ENCODE measurements at places on chromosomes 6 and 20. TPM values are rescaled to one million over a fixed set of nuclear protein-coding genes. Genes with fewer than 3 reads are reported as not detected.

DNA sequence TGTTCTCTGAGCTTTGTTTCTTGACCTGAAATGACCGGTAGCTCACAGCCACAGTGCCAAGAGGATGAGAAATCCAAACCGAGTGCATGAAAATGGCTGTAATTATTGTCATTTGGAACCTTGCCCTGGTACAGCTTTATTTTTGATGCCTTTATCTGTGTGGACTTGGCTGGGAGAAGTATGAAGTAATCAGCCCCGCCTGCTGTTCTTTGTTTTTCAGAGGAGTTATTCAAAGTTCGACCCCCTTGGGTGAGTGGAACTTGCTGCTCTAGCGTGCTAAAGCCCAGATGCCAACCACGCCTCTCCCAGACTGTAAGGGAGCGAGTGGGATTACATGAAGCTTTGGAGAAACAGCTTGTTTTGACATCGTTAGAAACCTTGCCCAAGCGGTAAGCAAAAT is 48.3 kb downstream of the ECT2L start:
- DNase-seq = no peak

DNA sequence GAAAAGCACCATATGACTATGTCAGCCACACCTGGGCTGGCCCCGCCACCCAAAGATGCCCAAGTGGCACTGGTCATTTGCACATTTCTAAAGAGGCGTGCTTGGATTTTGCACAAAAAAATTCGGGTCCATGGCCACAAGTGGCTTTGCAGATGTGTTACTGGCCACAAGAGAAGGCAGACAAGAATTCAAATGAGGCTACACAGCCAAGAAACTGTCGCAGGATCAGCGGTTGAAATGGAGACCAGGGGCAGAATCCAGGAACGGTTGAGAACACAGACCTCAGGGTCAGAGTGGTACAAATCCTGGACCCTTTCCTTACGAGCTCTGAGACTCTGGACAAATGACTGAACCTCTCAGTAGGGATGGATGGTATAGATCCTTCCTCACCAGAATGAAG is 48.6 kb upstream of the SASH1 start:
- DNase-seq = no peak

Gene POU5F1
- total RNA-seq = 1.7 TPM

GRCh38 chr6:87692086-87692485 is 9.9 kb downstream of the AKIRIN2 start:
- no peak for DNase-seq

- no peak for DNase-seq
Measured at GRCh38 chr6:149468179-149468578, 16.6 kb downstream of the ZC3H12D start.

GRCh38 chr6:158849899-158850806 is 31.0 kb upstream of the EZR start:
- DNase-seq = peak; percentile 95

DNA sequence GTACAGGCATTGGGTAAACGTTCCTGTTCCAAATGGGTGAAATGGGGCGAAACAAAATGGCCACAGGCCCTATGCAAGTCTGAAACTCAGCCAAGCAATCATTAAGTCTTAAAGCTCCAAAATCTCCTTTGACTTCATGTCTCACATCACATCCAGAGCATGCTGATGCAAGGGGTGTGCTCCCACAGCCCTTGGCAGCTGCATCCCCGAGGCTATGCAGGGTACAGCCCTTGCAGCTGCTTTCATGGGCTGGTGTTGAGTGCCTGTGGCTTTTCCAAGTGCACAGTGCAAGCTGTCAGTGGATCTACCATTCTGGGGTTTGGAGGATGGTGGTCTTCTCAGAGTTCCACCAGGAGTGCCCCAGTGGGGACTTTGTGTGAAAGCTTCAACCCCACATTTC is 270.0 kb upstream of the CDYL start:
- DNase-seq = no peak

DNA sequence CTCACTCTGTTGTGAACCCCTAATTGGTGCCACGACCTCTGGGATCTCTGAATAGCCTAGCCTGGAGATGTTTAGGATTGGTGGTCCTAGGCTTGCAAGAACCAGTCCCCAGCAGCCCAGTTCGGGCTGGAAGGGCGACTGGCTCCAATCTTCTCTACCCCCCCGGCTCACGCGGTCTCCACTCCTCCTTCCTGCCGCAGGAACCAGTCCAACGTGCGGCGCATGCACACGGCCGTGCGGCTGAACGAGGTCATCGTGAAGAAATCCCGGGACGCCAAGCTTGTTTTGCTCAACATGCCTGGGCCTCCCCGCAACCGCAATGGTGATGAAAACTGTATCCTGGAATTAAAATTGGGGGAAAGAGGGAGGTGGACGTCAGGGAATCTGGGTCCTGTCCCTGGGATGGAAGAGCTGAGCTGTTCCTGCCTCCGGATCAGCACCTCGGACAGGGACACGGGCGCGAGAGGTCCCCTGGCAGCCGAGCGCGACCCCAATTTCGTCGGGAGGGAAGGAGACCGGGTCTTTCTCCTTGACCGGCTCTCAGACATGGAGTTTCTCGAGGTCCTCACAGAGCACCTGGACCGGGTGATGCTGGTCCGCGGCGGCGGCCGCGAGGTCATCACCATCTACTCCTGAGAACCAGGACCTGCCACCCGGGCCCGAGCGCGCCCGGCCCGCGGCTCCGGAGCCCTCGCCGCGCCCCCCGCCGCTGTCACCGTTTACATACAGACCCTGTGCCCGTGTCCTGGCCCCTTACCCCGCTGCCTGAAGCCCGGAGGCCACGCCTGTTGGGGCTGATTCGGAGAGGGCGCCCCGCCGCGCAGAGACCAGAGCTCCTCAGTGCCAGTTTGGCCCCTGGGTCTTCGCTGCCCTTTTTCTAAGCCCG is 28.2 kb downstream of the SLC12A5 start:
- no peak for DNase-seq

DNA sequence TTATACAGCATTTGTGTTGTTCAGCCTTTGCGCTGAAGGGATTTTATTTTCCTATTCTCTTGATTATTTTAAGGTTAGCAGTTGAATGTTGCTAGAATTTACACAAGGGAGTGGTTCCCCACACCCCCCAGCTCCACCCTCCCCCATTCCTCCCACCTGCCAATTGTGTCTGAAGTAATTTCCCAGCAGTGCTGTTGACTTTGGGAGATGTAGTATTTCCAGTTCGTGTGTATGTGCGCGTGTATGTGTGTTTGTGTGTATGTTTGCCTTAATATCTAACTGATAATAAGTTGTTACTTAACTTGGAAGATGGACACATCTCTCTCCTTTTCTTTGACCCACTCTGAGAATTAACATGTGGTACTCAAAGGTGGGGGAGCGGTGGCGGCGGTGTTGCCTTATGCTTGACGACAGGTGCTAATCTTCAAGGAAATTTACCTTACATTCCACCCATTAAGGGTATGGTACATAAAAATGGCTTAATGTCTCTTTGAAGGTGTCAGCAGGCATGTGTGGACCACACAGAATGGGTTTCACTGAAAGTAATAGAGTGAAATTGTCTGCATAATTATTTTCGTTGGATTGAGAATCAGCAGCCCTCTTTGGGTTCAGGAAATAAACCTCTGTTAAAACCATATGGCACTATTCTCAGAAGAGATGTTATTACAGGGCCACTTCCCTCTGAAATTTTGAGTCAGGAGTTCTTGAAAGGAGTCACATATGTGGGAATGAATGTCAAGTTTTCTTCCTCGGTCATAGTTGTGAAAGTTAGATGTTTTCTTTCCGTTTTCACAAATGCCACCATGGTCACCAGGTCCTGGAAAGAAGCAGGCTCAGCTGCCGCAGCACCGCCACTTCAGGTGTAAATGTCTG is 95.6 kb upstream of the SUPT3H start:
- DNase-seq = peak; percentile 54

Gene ATP6V1G2
- not detected for total RNA-seq

Gene FIG4
- total RNA-seq = 6.5 TPM

Gene KIFC1
- total RNA-seq = 67.5 TPM

DNA sequence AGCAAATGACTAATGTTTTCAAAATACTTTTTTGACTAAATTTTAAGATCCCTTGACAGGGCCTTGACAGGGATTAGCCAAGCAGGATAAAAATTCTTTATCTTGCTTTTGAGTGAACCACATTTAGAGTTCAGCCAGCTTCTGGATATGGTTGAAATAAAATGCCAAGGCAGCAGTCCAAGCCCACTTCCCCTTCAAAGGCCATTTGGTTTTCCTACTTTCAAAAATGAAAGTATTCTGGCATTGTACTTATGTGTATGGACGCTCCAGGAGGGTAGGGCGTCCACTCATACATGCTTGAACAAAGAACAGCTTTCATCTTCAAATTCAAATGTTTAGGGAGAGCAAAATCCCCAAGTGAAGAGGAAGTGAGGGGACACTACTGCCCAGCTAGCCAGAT is 82.3 kb upstream of the BCLAF1 start:
- no peak for DNase-seq

DNA sequence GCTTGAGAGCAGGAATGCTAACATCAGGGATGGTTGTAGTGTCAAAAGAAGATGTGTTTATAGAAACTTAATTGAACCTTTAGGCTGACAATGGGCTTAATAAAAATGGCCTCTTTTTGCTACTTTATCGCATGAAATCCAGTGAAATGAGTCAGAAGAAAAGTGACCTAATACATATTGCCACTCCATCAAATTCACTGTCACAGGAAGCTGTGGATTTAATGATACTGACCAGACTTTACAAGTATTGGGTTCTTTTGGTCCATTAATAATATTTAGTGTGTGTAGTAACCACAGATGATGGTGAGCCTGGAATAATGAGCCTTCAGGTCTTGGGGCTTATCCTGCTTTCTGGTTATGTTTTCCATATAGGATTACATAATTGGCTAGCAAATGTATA is 231.8 kb upstream of the GMDS start:
- no peak for DNase-seq

GRCh38 chr6:152458648-152459644 is 178.2 kb downstream of the SYNE1 start:
- no peak for DNase-seq

DNA sequence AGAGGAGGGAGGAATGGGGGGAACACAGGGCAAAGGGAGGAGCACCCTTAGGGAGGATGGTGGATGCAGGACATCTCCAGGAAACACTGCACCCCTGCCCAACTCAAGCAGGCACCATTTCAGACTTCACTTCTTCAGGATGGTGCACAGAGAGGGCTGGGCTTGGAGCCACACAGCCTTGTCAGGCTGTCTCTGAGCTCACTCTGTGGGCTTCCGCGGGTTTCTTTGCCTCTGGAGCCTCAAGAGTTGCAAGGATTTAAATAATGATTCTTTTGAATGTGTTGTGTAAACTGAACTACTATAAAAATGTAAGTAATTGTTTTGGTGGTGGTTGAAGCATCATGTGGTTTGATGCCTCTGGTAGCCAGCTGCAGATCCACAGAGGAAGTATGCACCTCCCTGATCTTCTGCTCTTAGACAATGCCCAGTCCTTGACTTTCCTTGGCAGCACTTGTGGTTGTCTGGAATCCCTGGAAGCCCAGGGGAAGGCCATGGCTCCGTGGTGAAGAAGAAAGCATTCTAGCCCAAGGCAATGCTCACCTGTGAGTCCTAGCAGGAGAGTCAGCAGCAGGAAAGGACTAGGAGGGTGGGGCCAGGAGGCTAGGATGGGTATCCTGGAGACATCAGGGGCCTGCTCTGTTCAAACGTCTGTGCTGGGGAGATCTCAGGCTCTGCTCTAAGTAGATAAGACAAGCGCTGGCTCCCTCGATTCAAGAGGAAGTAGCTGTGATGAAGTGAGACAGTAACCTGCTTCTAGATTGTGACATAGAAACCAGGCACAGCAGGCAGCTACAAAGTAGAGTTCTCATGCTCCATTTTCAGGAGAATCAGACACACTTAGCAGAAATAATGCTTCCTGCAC is 50.2 kb upstream of the SIRPG start:
- no peak for DNase-seq

GRCh38 chr6:69942485-69942884 is 76.1 kb downstream of the COL19A1 start:
- no peak for DNase-seq

- DNase-seq = no peak
Measured at GRCh38 chr6:163232649-163233048, 181.9 kb upstream of the QKI start.

DNA sequence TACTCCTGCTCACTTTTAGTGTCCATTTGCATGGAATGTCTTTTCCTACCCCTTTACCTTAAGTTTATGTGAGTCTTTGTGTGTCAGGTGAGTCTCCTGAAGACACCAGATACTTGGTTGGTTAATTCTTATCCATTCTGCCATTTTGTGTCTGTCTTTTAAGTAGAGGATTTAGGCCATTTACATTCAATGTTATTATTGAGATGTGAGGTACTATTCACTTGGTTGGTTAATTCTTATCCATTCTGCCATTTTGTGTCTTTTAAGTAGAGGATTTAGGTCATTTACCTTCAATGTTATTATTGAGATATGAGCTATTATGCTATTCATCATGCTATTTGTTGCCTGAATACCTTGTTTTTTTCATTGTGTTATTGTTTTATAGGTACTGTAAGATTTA is 113.8 kb downstream of the AIG1 start:
- DNase-seq = no peak

Gene ADGRB3
- total RNA-seq = not detected

- DNase-seq = no peak
Measured at GRCh38 chr6:6405997-6406714, 85.7 kb upstream of the F13A1 start.

Gene PCSK2
- total RNA-seq = not detected

Gene DLL1
- total RNA-seq = 2.2 TPM

- no peak for DNase-seq
Measured at GRCh38 chr6:41194386-41194785, 6.6 kb downstream of the TREML2 start.

GRCh38 chr20:63884506-63885263 is 10.2 kb upstream of the DNAJC5 start:
- no peak for DNase-seq

GRCh38 chr6:14035071-14035847 is 82.3 kb upstream of the CD83 start:
- DNase-seq = no peak

DNA sequence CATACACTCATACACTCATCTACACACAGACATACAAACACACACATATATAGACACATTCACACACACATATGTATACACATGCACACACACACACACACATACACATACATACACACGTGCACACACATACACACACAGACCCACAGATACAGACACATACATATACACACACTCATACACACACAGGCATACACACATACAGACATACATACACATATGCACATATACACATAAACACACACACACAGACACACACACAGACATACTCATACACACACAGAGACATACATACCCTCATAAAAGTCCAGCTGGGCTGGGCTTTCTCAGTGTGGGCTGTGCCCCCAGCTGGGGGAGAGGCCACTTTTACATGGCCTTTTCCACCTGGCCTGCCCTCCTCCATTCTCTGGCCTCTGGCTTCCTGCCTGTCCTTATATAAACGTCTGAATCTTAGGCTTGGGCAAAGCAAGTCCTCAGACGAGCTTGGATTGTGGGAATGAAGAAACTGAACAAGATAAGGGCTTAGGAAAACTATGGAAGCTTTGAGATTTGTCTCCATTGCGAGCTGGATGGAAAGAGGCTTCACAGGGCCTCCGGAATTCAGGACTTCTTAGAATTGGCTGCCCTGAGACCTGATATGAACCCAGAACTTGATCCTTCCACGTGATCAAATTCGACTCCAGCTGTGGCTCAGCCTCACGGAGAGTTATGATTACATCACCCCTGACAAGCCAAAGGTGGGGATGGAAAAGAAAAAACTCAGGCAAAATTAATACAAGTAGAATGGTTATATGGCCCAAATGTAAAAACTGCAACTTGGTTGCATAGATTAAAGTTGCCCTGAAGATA is 22.5 kb upstream of the CST3 start:
- no peak for DNase-seq

Data from HT-29 (cell line).